ENCODE measurements at places on chromosomes 12 and 14.

GRCh38 chr14:103559766-103560165 lies 2.7 kb downstream of the BAG5 start:
- no peak for DNase-seq

- DNase-seq = no peak
Observed at GRCh38 chr12:118960865-118961264, 20.5 kb upstream of the SRRM4 start.

GRCh38 chr14:99389174-99389826 lies 91.4 kb downstream of the SETD3 start:
- DNase-seq = peak; percentile 52

- no peak for DNase-seq
Observed at GRCh38 chr14:44741431-44741830, 220.3 kb downstream of the KLHL28 start.

- DNase-seq = no peak
Observed at GRCh38 chr12:48420039-48420775, 52.2 kb upstream of the ANP32D start.

GRCh38 chr12:121295746-121296617 lies 527 bp downstream of the CAMKK2 start:
- DNase-seq = peak; percentile 39

- no peak for DNase-seq
Observed at GRCh38 chr14:71471634-71472355, 460.4 kb upstream of the RGS6 start.

GRCh38 chr12:38155020-38155395 lies 161.6 kb upstream of the ALG10B start:
- no peak for DNase-seq

DNA sequence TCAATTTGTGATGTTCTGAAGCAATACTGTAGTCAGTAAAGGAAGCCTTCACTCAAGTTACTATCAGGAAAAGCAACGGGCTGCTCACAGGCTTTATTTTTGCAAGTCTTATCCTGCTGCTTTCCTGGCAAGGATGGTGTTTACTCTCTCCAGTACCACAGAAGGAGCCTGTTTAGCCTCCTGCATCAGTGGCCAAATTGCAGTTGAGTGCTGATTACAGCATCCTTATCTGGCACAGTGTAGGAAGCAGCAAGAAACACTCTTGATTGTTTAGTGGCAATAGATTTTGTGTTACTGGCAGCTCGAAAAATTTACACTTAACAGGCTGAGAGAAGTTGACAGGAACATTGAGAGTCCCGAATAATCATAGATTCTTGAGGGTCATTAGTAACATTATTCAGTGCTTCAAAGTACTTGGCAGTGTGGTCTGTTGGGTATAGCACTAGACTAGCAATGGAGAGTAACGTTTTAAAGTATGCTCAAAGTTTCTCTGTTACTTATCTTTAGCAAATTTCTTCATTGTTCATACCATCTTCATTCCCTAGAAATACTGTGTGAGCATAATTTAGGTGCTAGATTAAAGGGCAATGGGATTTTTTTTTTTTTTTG lies 11.7 kb downstream of the TULP3 start:
- no peak for DNase-seq

- no peak for DNase-seq
Observed at GRCh38 chr12:51942056-51942455, 9.4 kb upstream of the ACVR1B start.

DNA sequence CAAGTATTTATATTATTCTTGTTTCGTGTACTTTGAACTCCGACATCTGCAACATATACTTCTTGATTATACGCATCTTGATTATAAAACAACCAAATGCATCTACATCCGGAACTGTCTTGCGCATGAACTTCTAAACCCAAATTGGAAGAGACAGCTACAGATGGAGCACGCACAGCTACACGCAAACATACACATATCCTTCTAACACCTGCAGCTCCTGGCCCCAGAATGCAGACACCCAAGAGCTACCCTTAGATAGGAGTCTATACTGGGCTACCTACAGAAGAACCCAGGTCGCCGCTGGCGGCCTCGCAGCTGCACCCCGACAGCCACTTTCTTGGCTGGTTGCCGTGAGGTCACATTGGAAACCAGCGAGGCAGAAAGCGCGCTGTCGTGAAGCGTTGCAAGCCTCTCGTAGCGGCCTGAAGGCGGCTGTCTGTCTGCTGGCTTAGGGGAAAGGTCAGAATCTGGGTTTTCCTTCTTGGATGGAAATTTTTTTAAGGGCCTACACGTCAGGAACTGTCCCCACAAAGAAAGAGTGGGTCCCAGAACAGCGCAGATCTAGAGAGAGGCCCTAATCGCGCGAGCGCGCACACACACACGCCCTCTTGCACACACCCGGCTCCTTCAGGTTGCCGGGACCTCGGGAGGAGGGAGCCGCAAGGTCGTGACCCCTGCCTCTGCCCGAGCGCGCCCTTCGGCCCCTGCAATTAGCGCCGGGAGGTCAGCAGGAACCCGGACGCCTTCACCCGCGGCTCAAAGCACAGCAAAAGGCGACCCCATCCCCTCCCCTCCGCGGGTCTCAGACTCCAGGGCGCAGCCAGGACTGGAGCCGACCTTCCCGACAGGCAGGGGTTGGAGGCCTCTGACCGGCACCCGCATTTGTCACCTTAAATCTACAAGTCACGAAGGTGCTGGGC lies 17.0 kb downstream of the TBX3 start:
- no peak for DNase-seq
